ENCODE measurements at places on chromosomes 13 and 19. TPM values are rescaled to one million over a fixed set of nuclear protein-coding genes. Genes with fewer than 3 reads are reported as not detected.
A peak's percentile ranks its signal among the peaks of the same experiment; 100 is the strongest.

The SIGLEC11 gene
- not detected for total RNA-seq

The DPF1 gene
- total RNA-seq = not detected

The C19orf38 gene
- 0.36 TPM for total RNA-seq

The GPALPP1 gene
- total RNA-seq = 33.0 TPM

The PLPPR3 gene
- total RNA-seq = not detected

The HAUS8 gene
- 20.0 TPM for total RNA-seq

The ADGRE3 gene
- not detected for total RNA-seq

The NKPD1 gene
- total RNA-seq = 0.80 TPM

DNA sequence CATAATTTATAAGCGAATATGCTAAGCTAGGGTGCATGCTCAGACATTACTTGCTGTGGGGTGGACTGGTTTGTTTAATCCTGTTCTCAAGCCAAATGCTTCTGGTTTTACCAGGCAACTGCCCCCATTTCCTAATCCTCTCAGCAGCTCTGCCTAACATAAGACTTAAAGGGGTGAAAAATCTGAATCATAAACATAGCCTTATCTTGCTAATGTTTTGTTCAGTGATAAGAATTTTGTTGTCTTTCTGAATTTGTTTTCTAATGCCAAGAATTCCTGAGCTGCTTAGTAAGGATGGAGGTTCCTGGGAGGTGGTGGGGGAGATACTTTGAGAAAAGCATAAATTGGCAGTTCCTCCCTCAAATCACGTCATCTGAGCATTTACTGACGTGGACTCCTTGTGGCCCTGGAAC is 42.7 kb downstream of the ING1 start:
- DNase-seq = no peak

GRCh38 chr13:110853235-110853721 is 61.6 kb downstream of the ANKRD10 start:
- DNase-seq = no peak

DNA sequence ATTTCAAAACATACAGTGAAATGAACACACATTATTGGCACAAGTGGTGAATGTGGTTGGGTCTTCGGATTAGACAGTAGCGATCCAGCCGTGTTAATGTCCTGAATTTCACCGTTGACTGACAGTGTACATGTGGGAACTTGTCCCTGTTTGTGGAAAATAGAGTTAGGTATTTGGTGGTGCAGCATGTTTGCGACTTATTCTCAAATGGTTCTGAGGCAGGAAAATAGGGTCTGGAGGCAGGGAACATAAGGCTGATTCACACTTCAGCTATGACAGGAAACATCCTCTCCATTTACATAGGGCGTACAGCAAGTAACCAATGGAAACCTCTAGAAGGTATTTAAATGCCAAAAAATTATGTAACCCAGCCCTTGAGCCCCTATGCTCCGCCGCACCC is 4.2 kb downstream of the LGALS7B start:
- no peak for DNase-seq

GRCh38 chr13:75694722-75695121 is 58.6 kb downstream of the LMO7 start:
- DNase-seq = no peak

DNA sequence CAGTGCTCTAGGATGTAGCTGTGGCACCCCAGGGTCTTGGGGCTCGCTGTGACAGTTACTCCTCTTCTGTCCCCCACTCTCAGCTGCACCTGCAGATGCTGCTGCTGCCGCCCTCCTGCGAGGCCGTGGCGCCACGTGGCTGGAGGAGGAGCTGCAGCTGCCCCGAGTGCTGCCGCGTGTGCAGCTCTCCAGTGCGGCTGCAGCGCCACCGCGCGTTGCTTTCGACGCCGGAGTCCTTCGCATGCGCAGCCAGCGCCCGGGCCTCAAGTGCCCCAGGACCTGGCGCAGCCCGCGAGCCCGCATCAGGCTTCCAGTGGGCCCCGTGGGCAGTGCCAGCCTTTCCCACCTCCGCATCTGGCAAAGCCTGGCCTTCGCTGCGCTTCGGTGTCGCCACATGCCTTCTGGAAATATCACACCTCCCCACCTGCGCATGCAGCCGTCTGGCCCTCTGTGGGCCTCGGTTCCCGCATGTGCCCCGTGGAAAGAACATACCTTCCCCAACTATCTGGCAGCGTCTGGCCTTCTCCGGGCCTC is 692 bp upstream of the ZNF580 start:
- peak; percentile 74 for DNase-seq

- DNase-seq = no peak
Measured at GRCh38 chr19:12946092-12946721, 545 bp downstream of the RAD23A start.

- DNase-seq = peak; percentile 54
Measured at GRCh38 chr19:38559428-38560401, 58.0 kb downstream of the MAP4K1 start.

GRCh38 chr19:19169236-19170052 is 619 bp downstream of the MEF2B start:
- DNase-seq = no peak

- peak; percentile 37 for DNase-seq
Measured at GRCh38 chr13:99376132-99376531, 68.9 kb upstream of the GPR183 start.

DNA sequence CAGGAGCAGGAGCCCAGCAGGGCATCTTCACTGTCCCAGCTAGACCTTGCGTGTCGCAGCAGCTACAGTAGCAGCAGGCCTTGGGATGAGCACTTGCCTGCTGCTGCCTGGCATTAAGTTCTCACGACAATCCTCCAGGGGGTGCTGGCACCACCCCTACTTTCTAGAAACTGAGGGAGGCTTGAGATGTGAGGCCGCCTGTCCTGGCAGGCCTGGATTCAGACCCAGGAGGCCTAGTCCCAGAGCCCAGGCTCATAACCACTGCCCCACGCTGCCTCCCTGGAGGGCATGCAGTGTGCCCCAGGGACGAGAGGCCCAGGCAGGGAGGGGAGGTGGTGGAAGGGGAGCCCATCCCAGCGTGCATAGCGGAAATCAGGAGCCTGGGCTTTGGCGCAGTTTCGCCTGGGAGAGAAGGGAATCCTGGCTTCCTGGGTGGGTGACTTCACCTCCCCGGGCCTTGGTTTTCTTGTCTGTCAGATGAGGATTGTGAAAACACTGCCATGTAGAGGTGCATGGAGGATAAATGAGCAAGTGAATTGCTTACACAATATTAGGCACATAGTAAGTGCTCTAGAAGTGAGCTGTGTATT is 26.1 kb downstream of the PPP5C start:
- DNase-seq = no peak

DNA sequence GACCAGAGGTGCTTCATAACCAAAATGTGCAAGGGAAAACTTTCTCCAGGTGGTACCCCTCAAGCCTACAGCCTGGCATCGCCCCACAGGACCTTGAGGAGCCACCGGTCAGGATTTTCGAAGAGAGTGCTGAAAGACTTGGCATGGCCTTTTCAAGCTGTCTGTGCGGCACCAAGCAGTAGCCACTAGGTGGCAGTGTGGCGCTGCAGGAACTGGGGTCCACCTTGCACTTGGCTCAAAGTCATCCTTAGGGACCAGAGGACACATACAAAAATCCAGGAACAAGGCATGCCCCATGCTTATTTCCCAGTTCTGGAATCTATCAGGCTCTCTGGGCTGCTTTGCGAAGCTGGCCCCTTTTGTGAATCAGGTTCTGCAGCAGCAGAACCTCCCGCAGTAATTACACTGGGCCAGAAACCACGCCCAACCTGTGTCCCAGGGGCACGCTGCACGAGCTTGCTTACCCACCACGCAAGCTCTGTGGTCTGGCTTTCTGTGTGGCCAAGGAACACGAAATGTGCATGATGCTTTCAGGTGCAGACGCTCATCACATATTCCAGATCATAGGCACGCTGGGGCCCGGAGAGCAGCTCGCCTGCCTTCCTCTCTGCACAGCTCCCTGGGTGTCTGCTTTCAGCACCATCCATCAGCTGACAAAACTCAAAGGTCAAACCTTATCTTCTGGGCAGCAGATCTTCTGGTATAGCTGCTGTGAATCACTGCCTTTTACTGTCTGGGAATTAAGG is 87.2 kb downstream of the SLC7A1 start:
- peak; percentile 58 for DNase-seq

GRCh38 chr19:7625763-7626372 is 3.5 kb downstream of the XAB2 start:
- DNase-seq = no peak

GRCh38 chr13:48709213-48709612 is 55.5 kb downstream of the CYSLTR2 start:
- DNase-seq = no peak

DNA sequence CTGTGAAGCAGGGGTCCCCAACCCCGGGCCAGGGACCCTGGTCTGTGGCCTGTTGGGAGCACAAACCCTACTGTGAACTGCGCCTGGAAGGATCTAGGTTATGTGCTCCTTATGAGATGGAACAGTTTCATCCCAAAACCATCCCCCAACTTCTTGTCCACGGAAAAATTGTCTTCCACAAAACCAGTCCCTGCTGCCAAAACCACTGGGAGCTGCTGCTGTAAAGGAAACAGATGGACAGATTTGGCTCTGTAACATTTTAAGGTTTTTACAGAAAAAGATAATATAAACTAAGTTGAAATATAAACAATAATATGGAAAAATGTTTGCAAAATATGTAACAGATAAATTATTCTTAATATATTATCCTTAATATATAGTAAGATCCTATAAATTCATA is 73.7 kb downstream of the COG6 start:
- DNase-seq = no peak

- no peak for DNase-seq
Measured at GRCh38 chr19:4557144-4557970, 2.1 kb downstream of the SEMA6B start.

DNA sequence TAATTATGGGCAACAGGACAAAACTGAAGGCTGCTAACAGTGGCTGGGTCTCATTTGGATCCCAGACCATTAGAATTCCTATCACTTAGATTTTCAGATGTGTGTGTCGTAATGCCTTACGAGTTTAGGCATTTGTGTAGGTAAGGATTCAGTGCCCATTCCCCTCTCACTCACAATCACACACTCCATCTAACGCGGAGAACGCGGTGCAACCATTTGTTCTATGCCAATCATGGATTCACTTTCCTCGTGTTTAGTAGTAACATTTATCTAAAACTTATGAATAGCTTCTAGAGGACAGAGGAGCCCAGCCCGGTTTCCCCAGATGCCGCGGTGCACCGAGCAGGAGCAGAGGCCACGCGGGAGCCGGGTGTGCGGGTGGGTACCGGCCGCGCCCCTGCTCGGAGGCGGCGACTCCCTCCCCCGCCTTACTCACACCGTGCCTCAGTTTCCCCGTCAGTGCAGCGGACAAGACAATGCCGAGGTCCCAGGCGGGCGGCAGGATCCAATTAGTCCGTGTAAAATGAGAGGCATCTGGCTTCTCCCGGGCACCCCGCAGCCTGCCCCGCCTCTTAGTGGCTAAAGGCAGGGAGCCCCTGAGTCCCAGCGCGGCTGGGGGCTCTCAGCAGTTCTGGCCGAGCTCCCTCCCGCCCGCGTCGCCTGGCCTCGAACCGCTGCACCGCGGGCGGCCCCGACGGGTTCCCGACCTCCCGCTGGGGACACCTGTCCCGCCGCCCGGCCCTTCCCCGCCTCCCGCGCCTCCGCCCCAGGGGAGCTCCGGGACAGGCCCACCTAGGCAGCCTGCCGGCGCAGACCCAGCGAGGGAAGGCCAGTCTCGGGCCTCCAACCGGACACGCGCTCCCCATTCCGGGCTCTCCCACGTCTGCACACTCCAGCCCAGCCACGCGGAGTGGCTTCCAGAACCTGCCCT is 5.9 kb upstream of the C1QTNF9B start:
- DNase-seq = no peak

DNA sequence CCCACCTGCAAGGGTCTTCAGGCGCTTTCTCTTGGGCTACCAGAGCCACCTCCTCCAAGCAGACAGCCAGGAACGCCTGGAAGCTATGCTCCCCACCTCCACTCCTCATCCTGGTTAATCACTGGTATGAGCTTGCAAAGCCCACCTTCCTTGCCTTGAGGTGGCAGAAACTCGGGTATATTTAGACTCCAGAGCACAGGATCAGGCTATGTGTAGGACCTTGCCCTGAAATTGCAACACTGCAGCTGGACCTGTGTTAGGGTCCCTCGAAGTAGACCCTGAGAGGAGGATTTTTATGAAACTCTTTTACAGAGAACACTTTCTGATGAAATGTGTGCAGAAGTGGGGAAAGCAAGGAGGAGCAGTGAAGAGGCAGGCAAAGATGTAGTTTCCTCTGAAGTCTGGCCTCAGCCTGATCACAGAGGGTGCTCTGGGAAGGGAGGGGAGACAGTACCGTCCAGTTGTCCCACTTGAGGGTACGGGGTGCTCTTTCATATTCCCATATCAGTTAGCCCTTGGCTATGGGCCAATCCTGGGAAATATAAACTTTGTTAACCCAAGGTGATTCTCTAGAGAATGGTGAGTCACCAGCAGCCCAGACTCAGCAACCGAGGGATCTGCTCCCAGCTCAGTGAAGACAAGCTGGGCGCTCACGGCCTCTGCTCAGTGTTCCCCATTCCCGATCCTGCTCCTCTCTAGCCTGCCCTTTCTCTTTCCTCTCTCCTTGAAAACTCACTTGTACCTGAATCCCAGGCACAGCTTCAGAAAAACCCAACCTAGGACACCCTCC is 157.9 kb downstream of the UQCRFS1 start:
- no peak for DNase-seq

DNA sequence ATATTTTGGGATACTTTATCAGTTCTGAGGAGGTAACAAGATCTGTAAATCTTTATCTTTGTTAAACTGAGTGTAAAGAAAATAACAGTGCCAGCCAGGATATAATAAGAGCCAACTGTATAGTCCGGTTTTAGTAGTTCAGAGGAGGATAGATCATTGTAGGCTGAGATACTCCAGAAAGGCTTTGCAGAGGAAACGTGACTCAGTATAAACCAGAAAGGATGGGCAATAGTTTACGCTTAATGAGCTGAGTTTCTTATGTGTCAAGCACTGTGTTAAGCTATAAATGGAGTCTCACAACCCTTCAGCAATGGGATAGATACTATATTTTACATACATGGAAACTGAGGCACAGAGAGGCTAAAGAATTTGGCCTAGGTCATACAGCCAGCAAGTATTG is 3.8 kb downstream of the RFXAP start:
- DNase-seq = no peak

DNA sequence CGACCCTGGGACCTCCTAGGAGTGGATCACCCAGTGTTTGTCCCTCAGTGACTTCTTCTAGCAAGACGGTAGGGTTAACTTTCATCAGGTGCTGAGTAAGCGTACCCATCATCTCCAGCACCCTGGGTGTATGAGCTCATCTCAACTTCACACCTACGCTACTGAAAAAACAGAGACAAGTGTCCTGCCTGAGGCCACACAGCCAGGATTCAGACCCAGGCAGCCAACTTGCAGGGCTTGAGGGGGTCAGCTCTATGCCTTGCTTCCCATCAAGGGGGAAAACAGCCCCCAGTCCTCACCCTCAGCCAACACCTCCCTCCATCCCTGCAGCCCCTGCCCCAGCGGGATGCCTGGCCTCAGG is 4.6 kb downstream of the TLE2 start:
- DNase-seq = no peak

DNA sequence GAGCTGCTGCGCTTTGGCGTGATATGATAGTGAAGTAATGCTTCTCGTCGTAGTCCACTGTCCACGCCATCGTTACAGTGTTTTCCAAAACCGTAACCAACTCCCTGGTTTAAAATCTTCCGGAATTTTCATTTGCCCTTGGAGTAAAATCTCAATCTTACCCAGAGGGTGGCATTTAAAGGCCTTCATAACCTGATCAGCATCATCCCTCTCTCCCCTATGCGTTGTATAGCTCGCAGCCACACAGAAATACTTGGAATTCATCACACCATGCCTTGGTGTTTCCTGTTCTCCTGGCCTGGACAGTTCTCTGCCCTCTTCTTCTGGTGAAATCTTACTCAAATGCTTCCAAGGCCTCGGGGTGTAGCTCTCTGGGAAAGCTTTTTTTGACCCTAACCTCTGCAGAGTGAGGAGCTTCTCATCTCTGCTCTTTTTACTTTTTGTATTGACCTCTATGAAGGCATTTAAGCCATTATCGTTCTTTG is 839 bp downstream of the MPHOSPH8 start:
- DNase-seq = peak; percentile 5
